ENCODE measurements at places on chromosomes 16 and 17.

DNA sequence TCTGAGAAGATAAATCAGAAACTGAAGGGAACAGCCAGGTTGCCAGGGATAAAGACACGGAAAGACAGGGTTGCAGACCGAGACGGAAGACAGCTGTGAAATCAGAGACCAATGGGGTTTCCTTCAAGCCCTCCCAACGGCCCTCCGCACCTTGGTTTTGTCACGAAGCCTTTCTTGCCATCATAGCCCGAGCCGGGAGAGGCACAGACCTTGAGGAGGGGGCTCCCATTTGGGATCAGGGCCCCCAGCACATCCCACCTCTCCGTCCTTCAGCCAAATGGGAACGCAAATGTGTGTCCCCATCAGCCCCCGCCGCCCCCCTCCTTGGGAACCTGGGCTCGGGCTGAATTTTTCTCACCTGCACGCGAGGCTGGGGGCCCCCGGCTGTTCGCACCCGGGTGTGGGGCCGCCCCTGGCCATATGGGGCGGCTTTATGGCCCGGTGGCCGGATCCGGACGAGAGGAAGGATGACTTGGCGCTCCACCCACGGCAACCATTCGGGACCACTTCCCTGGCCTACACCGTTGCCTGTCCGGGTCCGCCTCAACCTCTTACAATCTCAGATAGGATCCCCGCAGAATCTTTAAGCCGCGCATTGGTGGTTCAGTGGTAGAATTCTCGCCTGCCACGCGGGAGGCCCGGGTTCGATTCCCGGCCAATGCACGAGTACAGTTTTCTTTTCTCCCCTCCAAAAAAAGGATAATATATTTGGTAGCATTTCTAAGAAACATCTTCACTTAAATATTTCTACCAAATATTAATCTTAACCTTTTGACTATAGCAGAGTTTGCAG lies 1.4 kb upstream of the HES7 start:
- DNase-seq: peak; percentile 78

GRCh38 chr16:74070237-74070636 lies 226.4 kb upstream of the PSMD7 start:
- DNase-seq: no peak

DNA sequence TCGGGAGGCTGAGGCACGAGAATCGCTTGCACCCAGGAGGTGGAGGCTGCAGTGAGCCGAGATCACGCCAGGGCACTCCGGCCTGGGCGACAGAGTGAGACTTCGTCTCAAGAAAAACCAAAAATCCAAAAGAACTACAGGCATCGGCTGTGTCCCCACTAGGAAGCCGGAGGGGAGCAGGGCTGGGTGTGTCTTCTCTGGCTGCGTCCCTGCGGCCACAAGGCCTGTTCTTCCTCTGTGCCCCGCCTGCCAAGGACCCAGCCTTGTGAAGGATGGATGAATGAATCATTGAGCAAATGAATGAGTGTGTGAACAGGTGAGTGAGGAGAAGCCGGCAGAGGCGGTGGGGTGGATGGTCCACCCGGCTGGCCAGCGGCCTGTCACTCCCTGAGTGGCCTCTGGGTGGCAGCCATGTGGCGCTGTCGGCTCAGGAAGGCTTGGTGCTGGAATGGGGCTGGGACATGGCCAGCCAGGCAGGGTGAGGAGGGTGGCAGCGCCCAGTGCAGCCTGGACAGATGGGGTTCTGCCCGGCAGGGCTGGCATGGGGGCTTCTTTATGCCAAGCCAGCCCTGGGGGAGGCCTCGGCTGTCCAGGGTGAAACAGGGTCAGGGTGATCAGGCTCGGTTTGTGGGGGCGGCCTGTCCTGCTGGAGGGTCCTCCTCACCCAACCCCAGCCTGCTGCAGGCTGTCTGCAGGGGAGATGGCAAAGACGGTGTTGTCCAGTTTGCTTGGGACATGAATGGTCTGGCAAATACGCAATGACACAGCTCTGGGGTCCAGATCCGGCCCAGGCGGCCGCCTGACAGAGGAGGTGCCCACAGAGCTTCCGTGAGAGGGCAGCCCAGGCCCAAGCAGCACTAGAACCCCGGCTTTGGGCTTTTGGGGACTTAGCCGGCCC lies 21.7 kb downstream of the SLC25A10 start:
- peak; percentile 67 for DNase-seq

DNA sequence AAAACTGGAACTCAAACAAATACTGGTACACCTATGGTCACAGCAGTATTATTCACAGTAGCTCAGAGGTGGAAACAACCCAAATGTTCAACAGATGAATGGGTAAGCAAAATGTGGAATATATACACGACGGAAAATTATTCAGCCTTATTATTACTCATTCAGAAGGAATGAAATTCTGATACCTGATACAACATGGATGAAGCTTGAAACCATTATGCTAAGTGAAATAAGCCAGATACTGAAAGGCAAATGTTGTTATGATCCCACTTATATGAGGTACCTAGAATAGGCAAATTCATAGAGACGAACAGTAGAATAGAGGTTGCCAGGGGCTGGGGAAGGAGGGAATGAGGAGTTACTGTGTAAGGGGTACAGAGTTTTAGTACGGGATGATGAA lies 27.1 kb upstream of the MYLK3 start:
- no peak for DNase-seq

DNA sequence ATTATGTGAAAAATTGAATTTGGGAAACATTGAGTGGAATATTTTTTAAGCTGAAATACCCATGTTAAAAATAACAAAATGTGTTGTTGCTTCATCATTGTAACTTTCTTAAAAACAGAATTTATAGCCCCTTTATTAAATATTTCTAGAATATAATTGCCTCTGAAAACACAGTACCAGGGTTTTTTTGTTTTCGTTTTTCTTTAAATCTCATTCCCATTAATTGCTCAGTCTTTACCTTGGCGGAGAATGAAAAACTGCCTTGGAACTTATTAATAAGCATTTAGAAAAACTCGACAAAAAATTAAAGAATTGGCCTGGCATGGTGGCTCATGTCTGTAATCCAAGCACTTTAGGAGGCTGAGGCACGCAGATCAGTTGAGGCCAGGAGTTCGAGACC lies 195.2 kb upstream of the TBX2 start:
- DNase-seq: no peak

DNA sequence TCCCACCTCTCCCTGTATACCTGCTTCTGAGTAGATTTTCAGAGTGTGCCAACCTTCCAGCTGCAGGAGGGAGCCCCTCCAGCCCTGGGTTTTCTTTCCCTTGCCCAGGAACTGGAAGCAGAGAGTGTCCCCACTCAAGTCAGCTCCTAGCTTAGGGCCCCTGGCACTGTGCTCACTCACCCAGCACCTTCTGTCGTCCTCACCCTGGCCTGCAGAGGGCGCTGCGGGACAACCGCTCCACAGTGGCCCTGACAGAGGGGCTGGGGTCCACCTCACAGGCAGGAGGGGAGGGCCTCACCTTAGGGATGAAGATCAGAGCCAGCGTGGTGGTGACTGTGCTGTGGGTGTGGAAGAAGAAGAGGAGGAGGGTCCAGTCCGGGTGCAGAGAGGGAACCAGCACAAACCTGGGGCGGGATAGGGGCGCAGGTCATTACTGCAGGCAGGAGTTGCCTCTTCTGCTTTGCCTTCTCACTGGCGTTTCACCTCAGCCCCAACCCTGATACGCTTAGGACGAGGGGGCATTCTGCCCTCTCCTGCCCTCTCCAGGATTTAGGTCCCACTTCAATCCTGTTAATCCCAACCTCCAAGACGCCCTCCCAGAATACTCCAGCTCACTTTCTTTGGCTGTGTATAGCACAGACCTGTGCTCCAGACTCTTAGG lies 10.0 kb downstream of the GPR179 start:
- no peak for DNase-seq

DNA sequence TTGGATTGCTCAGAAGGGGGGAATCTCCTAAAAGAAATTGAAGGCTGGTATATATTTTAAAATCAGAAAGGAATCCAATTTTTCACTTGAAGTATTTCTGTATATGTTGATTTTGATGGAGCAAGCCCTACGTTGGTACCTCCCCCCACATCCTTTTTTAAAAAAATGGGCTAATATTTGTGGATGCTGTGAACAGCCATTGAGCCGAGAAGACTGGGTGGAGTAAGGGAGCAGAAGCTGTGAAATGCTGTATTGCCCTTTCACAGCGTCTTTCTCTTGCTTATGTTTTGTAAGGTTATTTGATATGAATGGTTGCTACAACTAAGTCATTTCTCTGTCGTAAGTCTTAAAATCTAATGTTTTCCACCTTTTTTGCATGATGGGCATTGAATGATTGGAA lies 2.3 kb downstream of the PAFAH1B1 start:
- no peak for DNase-seq

DNA sequence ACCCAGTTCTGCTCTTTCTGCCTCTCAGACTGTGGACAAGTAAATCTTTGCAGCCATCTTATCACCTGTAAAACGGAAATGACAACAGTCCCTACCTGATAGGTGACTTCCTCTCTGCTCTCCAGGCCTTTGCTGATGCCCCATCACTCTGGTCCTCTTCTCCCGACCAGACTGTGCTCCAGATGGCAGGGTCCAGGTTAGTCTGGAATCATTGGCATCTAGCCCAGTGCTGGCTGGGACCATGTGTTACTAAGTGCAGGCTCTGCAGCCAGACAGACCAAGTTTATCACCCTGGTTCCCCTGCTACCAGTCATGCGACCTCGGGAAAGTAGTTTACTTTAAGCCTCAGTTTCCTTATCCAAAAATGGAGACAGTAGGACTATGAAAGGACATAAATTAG lies 1.8 kb upstream of the NUBP1 start:
- no peak for DNase-seq

DNA sequence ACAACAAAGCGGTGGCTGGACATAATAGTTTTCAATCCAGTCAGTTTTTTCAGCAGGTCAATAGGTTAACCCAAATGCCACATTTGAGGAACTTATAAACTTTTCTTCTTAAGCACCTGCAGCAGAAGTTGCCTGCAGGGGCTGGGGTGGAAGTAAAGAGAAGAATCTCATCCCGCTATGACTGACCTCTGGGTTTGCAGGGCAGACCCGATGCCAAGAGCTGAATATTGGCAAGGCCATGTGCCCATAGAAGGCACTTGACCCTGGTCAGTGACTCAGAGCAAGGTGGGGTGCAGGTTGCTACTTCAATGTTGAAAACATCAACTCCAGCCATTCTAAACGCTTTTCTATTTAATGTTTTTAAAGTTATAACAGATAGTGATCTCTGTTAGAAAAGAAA lies 17.9 kb upstream of the SMPD3 start:
- DNase-seq: no peak

DNA sequence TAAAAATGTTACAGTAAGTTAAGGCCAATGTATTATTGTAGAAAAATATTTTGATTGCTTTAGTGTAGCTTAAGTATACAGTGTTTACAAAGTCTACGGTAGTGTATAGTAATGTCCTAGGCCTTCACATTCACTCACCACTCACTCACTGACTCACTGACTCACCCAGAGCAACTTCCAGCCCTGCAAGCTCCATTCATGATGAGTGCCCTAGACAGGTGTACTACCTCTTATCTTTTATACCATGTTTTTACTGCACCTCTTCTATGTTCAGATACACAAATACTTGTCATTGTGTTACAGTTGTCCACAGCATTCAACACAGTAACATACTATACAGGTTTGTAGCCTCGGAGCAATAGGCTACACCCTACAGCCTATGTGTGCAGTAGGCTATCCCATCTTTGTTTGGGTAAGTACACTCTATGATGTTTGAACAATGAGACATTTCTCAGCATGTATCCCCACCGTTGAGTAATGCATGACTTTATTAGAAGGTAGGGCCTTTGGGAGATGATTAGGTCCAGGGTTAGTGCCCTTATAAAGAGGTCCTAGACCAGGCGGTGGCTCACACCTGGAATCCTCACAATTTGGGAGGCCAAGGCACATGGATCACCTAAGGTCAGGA lies 117.8 kb downstream of the SLC39A11 start:
- no peak for DNase-seq

DNA sequence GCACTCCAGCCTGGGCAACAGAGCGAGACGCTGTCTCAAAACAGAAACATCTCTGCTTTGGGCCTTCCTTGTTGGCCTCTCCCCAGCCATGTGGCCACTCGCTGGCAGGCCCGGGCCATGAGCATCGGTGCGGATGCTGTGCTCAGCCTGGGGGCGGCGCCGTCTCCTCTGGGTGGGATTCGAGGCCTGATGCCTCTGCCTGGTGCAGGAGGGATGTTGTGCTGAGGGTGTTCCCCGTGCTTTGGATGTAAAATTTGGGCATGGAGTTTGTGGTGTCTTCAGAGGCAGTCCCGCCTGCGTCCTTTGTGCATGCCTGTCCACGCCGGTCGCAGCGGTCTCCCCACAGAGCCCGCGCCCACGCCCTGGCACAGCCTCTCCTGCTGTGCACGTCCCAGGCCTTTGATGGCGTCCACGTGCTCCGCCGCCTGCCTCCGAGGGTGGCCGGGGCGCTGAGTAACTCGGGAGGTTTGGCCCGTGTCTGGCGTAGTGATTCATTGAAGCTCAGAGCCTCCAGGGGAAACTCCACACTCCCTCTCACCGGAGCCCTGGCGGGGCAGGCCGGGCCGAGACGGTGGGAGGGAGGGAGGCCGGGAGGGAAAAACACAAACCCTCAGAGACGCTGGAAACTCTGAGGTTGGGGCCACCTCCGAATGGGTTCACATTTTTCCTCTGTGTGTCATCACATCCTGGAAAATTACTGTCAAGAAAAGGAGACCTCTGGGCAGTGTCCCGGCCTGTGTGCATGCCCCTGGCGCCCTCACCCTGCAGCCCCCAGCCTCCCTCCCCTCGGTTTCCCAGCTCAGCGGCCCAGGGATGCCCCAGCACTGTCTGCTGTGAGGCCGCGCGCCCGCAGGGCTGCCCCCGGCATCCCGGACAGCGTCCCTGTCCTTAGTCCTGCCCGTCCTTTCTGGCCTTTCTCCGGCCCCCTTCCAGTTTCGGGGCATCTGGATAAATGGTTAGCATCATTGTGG lies 19.0 kb downstream of the CENPX start:
- peak; percentile 99 for DNase-seq

DNA sequence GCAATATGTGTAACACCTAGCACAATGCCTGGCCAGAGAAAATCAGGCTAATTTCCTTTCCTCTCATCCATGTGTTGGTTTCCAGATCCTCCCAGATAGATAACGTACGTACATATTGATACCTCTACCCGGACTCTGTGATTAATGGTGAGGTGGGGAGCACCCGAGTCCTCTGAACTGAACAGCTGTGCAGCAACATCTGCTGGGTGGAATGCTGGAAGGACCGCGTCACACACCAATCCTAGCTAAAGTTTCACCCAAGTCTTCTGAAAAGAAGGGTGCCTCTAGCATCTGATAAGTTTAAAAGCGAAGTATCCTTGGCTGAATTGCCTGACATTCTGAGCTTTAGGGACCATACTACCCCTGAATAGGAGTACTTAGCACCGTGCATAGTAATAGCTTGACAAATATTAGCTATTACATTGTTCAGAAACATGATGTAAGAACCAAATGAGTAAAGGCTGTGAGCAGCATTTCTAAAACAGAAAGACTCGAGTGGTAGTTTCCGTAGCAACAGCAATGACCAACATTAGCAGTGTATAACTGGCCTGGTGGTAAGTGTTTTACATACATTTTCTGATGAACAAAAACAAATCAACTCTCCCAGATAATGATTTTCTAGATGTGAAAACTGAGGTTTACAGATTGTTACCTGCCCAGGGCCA lies 91.4 kb downstream of the SYCE1L start:
- no peak for DNase-seq

- no peak for DNase-seq
Measured at GRCh38 chr17:73420897-73421296, 109.1 kb upstream of the CDC42EP4 start.

- DNase-seq: no peak
Measured at GRCh38 chr16:30876867-30877266, 17.0 kb downstream of the BCL7C start.

Data from SJSA1 (cell line).